ENCODE measurements at places on chromosomes 1 and 21.

GRCh38 chr1:17764591-17764990, 9.5 kb downstream of the ACTL8 start:
- DNase-seq, result no peak

DNA sequence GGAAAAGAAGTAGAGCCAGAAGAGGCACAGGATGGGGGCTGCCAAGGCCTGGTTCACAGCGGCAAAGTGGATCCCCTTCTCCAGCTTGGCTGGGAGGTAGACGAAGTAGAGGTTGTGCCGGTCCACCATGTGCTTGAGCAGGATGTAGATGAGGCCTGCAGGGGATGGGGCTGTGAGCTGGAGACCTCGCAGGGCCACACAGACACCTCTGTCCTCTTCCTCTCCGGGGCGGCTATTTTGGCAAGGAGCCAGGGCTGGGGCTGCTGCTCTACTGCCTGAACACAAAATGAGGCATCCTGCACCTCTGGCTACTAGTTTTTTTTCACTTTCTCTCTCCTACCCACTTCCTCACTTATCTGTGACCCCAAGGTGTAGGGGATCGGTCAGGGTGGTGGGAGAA, 32.3 kb downstream of the TMEM63A start:
- no peak for DNase-seq

GRCh38 chr1:225944951-225945350, 3.9 kb upstream of the LEFTY2 start:
- no peak for DNase-seq

DNA sequence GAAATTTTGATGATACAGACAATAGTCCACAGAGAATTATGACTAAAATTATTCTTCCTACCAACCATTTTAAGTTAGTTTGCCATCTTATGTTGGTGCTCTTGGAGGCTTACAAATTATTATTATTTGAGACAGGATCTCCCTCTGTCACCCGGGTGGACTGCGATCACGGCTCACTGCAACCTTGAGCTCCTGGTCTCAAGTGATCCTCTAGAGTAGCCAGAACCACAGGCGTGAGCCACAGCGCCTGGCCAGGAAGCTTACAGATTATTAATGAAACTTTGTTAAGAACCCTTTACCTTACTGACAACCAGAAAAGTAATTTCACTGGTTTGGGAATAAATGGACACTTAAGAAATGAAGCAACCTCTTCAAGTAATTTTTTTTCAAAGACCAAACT, 8.0 kb upstream of the DNAJB4 start:
- DNase-seq, result no peak

Measured in brain microvascular endothelial cell (primary cell).